ENCODE measurements at places on chromosomes 7 and 10.

DNA sequence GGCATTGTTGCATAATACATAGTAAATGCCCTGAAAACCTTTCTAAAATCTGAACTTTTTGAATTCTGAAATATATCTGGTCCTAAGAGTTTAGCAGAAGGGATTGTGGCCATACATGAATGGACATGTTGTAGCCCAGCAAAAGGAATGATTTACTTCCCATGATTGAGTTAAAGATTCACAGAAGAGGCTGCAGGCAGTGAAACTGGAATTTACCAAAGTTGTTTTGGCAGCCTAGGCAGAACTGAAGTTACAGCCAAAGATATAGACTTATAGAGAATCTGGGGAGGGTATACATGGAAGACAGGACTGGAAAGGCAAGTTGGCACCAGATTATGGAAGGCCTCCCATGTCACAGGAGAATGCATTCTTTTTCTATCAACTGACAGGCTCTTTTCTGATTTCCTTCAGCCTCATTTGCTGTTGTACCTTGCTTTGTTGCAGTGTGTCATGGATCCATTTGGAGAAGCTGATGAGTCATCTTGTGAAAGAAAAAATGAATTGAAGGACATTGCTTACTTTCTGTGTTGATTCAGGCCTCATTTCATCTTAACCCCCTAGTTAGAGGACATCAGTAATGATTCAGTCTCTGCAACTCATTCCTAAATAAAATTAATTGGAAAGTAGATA lies 356.2 kb upstream of the LRGUK start:
- DNase-seq, result peak; percentile 11

- DNase-seq, result no peak
Measured at GRCh38 chr7:134622303-134622995, 24.2 kb upstream of the BPGM start.

DNA sequence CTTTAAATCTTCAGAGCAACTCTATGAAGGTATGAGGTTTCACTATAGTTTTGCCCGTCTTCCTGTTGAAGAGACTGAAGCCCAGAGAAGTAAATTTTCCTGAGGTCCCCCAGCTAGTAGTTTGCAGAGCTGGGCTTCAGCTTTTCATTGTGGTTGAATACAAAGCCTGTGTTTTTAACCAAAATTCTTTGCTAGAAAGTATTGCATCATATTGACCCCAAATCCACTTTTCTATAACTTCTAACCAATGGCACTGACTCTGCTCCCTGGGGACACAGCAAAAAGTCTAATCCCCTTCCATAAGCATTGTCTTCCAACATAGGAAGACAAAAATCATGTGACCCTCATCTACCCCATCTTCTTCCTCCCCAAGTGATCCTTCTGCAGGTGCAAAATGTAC lies 93.0 kb downstream of the KCNMA1 start:
- no peak for DNase-seq

DNA sequence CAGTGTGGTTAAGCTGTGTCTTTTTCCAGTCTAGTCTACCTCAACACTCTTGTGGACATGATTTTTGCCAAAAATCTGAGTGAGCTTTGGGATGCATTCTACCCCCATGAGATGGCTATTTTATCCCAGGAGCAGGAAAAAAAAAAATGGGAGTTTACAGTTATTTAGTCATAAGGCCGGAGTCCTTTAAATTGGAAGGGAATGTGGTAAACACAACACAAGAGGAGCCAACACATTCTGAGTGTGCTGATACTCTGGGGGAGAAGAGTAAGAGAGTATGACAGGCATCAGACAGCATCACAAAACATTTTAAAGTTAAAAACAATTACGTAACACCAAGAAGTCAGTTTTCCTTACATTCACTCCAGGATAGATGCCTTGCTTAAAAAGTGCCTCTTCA lies 46.1 kb downstream of the C1GALT1 start:
- no peak for DNase-seq

GRCh38 chr10:93290661-93291354 lies 191.3 kb downstream of the MYOF start:
- no peak for DNase-seq

DNA sequence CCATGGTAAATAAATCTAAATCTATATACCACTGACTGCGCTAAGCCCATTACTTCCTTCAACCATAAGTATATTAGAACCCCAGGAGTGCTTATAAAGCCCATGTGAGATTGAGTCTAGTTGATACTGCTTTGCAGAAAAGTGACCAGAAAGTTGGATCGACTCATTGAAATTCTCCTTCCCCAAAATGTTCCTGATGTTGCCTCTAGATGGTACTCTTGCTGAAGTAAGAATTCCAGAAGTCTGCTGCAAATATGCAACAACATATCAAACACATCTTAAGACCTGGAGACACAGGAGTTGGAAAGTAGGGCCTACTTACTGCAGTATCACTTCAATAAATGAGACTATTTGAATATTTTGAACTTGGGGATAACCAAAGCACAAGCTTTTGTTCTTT lies 550.8 kb downstream of the IPMK start:
- DNase-seq, result no peak

DNA sequence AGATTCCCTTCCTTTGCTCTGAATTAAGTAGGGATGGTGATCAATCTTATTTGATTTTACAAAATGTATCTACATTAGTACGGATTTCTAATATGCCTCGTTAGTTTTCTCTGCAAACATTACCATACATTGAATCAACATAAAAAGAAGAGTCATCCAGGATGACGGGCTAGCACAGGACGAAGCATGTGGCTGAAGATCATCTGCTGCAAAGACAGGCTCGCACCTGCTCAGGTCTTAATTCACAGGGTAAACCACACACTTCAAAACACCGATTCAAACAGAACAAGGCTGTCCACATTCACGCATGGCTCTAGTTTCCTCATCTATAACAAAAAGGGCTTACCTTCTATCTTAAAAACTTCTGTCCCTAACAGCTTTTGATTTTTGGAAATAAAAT lies 323.0 kb downstream of the PARD3 start:
- no peak for DNase-seq

DNA sequence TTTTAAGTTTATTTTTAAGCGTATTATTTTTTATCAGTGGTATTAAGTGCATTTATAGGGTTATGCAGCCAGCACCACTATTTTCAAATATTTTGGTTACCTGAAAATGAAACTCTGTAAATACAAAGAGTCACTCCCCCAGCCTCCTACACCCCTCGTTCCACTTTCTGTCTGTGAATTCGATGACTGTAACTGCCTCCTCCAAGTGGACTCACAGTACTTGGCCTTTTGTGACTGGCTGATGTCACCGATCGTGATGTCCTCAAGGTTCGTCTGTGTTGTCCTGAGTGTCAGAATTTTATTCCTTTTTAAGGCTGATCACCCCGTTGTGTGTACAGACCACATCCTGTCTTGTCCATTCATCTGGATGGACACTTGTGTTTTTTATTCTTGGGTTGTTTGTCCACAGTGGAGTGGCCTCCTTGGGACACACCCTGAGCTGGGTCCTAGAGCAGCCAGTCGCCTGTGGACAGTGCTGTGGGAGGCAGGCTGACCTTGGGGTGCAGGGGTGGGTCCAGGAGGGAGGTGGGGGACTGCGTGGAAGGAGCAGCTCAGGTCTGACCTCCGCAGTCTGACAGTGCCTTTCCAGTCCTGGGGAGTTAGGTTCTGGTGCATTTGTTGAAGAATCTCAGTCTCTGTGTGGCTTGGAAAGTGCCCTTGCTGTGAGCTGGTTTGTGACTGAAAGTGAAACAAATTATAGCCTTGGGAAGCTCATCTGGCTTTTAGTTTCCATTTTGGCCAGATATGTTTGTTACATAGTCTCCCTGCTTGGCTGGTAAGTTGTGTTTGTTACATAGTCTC lies 6.9 kb downstream of the MTG1 start:
- no peak for DNase-seq

DNA sequence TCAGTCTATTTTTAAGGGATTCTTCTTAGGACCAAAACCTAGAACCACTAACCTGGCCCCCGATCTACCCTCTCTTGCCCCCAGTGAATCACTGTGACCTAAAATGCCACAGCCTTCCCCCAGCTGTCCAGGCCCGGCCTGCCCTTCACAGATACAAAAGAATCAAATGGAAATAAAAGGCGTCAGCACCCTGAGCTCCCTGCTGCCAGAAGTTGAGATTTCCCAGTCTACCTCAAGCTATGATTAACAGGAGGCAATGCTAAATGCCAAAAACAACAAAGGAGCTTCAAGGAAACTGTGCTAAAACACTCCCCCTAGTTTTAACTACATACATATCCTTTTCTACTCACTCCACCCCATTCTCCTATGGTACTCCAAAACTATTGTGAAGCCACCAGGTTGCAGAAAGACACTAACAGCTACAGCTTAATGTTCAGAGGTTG lies 67.8 kb downstream of the GSAP start:
- DNase-seq, result no peak

DNA sequence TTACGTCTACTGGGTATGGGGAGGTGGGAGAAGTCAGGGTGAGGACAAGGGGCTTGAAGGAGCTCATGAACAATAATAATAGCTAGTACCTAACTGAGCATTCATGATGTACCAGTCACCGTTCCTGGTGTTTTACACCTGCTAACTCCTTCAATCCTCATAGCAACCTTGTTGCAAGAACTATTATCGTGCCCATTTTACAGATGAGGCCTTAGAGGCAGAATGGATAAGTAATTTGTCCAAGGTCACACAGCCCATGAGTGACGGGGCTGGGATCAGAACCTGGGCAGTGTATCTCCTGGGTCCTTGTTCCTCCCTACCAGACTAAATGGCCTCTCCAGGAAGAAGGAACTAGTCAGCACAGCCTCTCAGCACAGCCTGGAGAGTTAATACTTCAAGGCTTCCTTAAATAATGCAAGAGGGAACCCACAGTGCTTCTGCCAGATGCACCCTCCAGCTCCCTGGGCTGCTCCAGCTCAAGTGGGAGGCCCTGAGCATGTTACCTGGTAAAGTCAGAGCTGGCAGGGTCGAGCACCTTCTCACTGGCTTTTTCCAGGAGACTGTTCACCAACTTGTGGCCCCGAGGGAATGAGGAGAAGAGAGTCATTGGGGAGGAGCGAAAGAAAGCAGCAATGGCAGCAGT lies 28.8 kb downstream of the RRP12 start:
- no peak for DNase-seq

GRCh38 chr7:30873656-30874055 lies 38.0 kb upstream of the AQP1 start:
- DNase-seq, result no peak

- no peak for DNase-seq
Measured at GRCh38 chr10:12121673-12122072, 7.8 kb upstream of the SEC61A2 start.

DNA sequence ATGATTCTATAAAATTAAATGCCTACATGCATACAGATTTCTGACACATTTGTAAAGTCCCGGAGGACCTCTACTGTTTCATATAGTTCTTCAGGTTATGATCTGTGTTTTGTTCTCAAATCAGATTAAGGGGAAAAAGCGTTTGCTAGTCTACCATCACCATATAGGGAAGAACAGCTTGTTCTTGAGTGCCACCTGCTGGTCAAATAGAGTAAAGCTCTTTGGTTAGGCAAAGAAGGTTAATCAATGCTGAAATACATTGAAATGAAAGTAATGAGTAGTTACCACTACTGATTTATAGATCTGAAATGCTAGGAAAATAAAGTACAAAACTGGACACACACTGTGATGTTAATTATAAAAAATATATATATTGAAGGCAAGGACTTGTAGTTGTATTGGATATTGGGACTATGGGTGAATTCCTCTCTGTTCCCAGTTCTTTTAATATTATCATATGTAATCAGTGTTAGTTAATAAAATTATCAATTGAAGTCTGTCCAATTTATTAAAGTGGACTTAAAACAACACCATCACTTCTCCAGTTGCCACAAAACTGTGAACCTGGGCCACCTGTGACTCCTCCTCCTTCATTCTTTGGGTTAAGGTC lies 72.6 kb upstream of the PDLIM1 start:
- peak; percentile 73 for DNase-seq

GRCh38 chr10:33688506-33688905 lies 354.0 kb upstream of the NRP1 start:
- DNase-seq, result no peak

GRCh38 chr10:93463723-93464476 lies 18.2 kb downstream of the MYOF start:
- no peak for DNase-seq

DNA sequence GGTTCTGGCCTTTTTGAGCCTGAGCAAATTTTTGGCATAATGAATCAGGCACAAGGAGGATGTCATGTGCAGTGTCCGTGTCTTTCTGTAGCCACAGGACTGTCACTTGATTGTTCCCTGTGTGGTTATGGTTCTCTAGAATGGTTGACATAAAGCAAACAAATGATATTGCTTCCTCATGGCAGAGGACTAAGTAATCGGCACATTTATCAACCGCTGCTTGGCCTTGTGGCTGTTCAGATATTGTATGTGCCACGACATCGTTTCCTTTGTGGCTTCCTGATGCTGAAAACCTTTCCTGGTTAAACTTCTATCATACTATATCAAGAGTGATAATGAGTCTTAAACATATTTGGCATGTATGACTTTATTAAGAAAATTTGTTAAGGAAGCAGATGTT lies 598.8 kb downstream of the SUGCT start:
- DNase-seq, result no peak

All from NCI-H1694 treated with DMSO at 0.1 percent for 48 hours (cell line).